ENCODE measurements at places on chromosomes 1 and 21.

GRCh38 chr1:90486996-90487395 lies 230.1 kb downstream of the BARHL2 start:
- no peak for DNase-seq

GRCh38 chr1:18199462-18199861 lies 91.9 kb downstream of the IGSF21 start:
- peak; percentile 46 for DNase-seq

GRCh38 chr1:65020774-65021173 lies 54.4 kb upstream of the JAK1 start:
- no peak for DNase-seq

- DNase-seq, result no peak
Observed at GRCh38 chr1:153349363-153350320, 1.0 kb upstream of the PGLYRP4 start.

- DNase-seq, result no peak
Observed at GRCh38 chr1:147336291-147336690, 93.8 kb downstream of the CHD1L start.

DNA sequence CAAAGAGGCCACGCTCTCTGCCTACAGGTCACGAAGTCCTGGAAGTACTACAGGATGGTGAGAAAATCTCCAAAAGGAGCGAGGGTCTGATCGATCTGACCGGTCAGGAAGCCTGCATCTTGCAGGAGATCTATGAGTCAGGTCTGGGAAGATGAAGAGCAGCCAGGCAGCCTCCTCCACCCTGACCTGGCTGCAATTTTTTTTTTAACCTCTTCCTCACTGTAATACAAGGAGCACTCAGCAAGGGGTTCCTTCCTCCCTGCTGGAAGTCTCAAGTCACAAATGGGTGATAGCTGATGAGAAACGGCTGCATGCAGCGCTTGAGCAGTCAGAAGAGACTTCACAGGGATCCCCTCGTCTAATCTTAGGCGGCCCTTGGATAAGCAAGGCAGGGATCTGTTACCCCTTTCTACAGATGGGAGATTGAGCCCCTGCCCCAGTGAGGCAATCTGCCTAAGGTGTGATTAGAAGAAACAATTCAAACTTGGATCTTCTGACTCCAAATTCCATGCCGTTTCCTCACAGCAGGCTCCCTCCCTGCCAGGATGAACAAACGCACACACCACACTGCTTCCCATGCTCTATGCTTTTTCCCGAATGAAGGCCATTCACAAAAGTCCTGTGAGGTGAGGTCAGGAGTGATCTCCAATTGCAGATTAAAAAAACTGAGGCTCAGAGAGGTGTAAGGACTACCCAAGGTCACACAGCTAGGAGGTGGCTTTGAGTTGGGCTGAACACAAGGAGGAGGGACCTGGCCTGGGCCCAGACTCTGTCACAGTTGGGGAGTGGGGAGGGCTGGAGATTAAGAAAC lies 48.3 kb downstream of the ECE1 start:
- DNase-seq, result no peak

- no peak for DNase-seq
Observed at GRCh38 chr1:82030830-82031229, 230.1 kb downstream of the ADGRL2 start.
